NCI-H1417 (cell line): ENCODE measurements at places on chromosomes 12 and 14.

DNA sequence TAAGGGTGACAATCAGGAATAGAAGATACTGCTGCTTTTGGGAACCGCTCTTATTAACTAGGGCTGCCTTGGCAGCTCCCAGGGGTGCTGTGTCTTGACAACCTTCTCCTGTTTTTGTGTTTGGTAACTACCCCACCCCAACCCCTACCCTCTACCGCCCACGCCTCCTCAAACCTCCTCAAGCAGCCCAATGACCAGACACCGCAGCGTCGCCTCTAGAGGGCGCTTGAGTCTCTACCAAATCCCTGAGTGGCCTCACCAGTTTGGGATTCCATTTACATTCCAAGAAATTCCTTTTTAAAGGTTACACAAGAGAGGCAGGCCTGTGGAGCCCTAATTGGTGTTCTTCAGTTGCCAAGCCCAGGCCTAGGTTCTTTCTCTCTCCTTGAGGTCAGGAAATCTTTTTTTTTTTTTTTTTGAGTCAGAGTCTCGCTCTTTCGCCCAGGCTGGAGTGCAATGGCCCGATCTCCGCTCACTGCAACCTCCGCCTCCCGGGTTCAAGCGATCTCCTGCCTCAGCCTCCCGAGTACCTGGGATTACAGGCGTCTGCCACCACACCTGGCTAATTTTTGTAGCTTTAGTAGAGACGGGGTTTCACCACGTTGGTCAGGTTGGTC is 72.4 kb upstream of the USP44 start:
- peak; percentile 73 for DNase-seq

DNA sequence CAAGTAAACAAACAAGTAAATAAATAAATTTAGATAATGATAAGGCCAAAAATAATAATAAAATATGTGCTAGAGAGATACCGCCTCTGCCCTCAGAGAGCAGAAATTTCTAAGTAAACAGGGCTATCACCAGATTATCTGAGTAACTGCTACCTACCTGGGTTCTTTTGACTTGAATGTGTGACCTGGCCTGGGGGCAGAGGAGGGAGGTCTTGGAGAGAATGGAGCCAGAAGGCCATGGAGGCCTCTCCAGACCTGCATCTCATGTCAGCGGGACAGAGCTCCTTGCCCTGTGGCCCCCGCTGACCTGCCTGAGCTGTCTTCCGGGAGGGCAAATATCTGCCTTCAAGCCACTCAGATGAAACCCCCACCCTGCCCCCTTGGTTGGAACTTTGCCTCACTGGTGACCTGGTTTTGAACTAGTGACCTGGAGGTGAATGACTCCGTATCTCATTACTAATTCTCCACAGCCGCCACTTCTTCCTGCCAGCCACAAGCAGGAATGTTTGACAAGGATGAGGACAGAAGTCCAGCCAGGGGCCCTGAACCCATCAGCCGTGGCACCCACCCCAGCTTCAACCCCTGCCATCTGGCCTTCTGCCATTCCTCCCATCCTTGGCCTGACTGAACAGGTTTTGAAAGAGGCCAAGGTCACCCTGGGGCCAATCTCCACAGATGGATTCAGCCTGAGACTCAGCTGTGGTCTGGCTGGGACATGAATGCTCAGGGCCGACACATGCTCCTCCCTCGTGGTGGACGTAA is 86.8 kb upstream of the PARP11 start:
- DNase-seq: no peak

GRCh38 chr12:96375170-96375569 is 25.1 kb downstream of the CDK17 start:
- no peak for DNase-seq

DNA sequence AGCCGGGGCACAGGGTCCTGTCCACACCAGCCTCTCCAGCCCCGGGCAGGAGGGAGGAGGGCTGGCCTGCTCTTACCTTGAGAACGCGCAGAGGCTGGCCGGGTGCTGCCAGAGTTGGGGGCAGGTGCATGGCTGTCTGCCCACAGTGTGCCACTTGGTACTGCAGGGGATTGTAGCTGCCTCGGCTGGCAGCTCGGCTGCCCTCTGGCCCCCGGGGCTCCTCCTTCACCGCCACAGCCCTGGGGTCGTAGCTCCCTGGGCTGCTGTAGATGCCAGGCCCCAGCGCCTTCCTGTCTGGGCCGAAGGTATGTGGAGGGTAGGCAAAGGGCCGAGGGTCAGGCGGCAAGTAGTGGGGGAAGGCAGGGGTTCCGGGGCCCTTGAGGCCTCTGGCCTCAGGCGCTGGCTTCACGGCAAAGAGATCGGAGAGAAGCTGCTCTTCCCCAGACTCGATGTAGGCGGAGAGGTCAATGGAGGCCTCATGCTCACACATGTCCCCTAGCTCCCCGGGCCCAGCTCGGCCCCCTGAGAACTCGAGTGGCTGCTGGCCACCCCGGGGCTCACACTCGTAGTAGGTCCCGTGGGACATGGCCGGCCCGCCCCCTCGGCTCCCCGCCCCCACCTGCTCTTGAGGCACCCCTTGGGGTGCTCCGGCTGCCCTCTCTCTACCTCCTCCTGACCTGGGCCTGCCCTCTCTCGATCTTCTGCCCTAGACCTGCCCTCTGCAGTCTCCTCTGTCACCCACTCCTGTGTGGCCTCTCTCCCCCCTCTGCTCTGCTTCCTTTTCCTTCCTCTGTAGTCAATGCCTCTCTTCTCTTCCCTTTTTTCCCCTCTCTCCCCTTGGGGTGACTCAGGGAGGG is at the start of gene CEBPE:
Gene CEBPE (minus strand): TSS at position 750 of the 857 bp plus-strand sequence. CDS start 164 bp downstream, at position 586.
- DNase-seq: no peak

GRCh38 chr12:30417697-30418231 is 277.9 kb downstream of the IPO8 start:
- no peak for DNase-seq

GRCh38 chr12:128842579-128842978 is 10.7 kb upstream of the GLT1D1 start:
- no peak for DNase-seq

DNA sequence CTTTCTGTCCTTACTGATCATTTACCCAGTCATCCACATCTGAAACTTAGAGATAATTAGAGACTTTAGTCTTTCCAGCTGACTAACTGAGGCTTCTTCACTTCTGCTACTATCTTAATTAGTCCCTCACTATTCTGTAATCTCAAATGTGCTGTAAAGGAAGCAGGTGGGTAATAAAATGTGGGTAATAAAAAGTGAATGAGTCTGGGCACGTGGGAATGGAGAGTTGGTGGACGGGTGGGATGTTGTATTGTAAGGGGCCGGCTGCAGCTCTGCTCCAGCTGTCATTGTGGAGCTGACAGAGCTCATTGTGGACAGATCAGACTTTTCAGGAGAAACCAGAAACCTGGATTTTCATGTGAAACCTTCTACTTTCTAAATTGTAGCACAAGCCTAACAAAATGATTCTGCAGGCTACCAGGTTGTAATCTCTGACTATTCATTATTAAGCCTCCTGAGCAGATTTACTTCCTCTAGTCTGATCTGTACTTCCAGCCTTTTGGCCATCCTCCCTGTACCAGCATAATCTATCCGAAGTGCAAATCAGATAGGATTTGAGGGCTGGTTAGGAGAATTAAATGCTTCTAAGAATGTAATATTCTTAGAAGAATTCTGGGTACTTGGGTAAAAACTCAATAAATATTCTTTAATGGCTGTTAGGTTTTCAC is 42.0 kb upstream of the BMAL2 start:
- no peak for DNase-seq

DNA sequence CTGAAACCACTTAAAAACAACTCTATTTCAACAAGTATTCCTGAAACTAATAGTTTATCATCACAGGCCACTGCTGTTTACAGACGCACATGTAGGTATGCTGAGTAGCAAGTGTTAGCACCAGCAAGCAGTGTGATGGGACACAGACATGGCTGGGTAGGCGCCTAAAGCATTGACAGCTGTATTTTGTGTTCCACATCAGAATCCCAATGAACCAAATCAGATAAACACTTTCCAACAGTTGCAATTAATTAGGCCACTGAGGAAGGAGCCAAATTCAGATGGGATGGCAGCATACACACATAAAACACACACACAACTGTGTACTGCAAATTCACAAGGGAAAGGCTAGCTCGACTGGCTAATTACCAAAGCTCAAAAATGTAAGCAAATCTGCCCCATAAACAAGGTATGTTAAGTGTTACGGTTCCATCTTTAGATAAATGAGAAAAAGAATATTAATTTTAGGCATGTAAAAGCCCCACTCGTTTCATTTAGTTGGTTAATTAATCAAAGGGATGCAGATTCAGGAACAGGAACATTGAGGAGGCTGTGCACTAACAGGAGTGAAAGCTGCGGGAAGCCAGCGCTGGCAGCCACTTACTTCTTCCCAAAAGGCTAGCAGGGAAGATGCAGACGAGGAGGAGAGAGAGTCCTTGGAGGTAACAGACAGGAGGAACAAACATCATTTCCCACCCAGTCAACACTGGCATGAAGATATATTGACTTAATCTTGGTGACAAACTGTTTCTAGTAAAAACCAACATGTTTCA is 33.4 kb downstream of the AMN start:
- no peak for DNase-seq

DNA sequence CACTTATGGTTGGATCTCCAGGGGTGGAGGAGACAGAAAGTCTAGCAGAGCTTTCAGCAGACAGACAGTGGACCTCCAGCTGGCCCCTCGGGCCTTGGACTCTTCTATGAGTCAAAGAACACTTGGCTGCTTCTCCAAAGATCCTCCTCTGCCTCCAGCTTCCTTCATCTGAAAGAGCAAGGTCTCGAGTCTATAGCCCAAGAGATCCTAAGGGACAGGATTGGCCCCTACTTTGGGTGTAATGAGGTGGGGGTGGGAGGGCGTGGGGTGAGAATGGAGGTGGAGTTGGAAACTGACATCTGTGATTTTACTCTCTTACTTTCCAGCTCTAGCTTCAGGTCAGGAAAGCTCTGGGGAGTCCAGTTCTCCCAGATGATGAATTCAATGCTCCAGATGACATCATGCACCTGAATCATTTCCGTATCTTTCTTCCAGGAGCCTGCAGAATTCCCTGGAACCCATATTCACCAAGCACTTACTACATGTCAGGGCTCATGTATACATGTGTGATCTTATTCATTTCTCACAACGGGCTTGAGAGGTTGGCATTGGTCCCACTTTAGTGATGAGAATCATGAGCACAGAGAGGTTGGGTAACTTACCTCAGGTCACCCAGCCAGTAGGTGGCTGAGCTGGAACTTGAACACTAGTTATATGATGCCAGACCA is 10.2 kb upstream of the PGF start:
- DNase-seq: no peak

- no peak for DNase-seq
Observed at GRCh38 chr12:14731821-14732220, 35.4 kb upstream of the GUCY2C start.

GRCh38 chr14:68734231-68734732 is 58.6 kb downstream of the ZFP36L1 start:
- no peak for DNase-seq

DNA sequence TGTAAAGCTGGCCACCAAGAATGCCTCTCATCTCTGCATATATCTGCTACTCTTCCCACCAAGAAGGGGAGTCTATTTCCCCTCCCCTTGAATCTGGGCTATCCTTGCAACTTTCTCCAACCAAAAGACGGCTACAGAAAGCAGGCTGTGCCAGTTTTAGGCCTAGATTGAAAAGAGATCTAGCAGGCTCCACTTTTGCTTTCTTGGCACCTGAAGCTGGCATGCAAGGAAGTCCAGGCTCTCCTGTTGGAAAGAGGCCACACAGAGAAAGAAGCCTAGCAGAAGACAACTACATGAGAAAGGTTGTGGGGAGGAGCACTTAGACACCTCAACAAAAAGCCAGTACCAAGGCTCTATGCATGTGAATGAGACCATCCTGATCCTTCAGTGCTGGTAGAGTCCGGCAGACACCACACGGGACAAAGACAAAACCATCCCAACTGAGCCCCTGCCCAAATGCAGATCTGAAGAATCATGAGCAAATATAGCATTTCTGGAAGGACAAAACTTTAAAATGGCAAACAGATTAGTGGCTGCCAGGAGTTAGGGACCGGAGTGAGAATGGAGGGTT is 68.0 kb downstream of the SPPL3 start:
- DNase-seq: no peak

GRCh38 chr12:25914551-25914950 is 43.9 kb upstream of the RASSF8 start:
- no peak for DNase-seq

GRCh38 chr14:104869669-104870367 is 4.8 kb downstream of the CEP170B start:
- no peak for DNase-seq

- DNase-seq: no peak
Observed at GRCh38 chr12:66467932-66468331, 165.6 kb downstream of the HELB start.

GRCh38 chr12:124605150-124605882 is 37.9 kb upstream of the NCOR2 start:
- DNase-seq: no peak

DNA sequence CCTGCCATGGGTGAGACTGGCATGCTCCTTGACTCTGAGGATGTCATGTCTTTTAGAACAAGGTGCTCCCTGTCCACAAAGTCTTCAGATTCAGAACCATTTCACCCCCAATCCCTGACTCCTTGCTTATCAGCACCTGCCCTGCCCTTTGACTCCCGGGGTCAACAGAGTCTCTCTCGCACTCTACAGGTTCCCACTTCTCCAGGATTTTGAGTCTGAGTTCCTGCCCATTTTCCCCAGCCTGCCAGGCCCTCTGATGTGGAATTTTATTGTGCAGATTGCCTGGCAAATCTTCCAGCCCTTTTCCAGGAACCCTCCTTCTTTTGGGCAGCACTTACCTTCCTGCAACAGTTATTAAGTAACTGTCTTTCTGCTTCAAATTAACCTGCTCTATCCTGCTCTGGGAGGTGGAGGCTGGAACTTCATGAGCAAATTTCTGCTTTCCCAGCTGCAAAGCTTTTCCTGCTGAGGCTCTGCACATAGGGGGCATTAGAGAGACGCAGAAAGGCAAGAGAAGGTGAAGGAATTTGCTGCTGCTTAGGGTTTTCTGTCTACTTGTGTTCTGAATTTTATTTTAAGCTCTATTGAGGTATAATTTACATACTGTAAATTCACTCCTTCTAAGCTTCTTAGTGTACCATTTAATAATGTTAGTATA is 259.1 kb downstream of the PCNX1 start:
- peak; percentile 16 for DNase-seq

DNA sequence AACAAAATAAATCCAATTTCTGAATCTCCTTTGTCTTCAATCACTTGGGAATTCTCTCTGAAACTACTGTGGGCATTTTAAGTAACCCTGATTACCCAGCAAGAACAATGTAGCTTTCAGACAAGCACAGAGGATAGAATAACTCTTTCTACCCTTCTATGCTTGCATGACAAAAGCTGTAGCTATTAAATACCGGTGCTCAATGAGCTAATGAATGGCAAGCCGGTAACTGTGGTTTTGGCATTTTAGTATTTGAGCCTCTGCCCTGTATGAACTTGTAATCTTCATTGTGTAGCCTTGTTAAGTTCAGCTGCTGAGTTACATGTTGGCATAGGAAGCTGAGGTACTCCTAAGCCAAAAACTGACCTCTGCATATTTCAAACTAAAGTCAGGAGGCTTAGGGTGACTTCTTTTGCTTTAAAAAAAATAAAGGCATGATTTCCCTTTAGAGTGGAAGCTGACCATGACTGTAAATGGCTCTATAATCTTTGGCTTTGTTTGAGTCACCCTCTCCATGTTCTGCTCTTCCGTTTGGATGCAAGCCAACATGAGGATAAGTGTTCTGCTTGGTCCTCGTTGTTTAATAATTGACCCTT is 171.0 kb upstream of the HIF1A start:
- DNase-seq: peak; percentile 14
